ENCODE measurements at places on chromosomes 13 and 19.

- DNase-seq = peak; percentile 68
Observed at GRCh38 chr13:106858903-106859532, 291.1 kb upstream of the ARGLU1 start.

DNA sequence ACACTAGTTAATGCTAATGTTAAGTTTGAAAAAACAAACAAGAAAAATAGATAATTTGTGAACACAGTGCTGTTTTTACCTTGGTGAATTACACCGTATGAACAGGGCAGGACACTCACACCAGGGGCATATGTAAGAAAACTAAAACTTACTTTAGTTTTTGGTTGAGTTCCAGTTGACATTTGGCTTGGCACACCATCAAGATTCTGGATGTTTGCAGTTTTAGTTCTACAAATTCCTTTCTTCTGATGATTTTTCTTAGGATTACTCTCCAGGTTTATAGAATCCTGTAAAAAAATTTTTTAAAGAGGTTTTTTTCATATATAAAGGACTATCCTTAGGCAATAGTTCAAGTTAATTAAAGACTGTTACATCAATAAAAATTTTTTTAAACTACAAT lies 238.5 kb upstream of the STARD13 start:
- DNase-seq = no peak

DNA sequence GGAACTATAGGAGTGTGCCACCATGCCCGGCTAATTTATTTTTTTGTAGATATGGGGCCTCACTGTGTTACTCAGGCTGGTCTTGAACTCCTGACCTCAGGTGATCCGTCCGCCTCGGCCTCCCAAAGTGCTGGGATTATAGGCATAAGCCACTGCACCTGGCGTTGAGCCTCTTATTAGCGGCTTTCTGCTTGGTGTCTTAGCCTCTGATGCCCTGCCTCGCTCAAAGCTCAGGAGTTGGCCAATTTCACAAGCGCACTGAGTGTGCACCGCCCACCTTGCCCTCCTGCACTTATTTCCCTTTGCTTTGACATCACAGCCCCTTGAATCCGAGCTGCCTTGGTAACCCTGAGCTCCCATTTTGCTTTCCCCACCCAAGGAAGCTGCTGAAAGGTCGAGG lies 10.1 kb downstream of the YIPF2 start:
- no peak for DNase-seq

DNA sequence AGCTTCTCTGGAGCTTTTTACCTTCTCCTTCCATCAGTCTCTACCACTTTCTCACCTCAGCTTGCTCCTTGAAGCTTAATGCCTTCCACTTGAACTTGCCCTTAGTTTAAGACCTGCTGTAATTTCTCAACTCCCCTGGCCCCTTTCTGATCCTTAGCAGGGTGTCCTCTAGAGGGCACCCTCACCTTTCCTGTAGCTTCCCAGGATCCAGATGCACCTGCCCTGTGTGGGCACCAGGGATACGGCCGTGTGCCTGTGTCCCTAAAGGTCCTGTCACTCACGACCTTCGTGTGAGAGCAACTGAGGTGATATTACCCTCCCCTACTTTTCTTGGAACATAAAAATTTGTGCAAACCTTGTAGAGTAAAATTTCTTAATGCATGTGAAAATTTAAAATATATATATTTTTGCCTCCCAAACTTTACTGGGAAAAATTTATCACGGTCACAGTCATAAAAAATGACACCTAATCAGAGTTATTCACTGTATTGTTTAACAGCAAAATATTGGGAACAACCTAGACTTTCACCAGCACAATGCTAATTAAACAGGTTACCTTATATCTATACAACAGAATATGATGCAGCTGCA lies 46.4 kb downstream of the PSG3 start:
- peak; percentile 1 for DNase-seq

- DNase-seq = no peak
Observed at GRCh38 chr19:29812080-29812880, 489 bp downstream of the CCNE1 start.

GRCh38 chr19:29681422-29682235 lies 16.4 kb downstream of the PLEKHF1 start:
- DNase-seq = no peak

GRCh38 chr13:47112205-47112902 lies 215.5 kb upstream of the HTR2A start:
- peak; percentile 52 for DNase-seq

GRCh38 chr19:52993342-52994178 lies 20.2 kb upstream of the ERVV-1 start:
- no peak for DNase-seq

DNA sequence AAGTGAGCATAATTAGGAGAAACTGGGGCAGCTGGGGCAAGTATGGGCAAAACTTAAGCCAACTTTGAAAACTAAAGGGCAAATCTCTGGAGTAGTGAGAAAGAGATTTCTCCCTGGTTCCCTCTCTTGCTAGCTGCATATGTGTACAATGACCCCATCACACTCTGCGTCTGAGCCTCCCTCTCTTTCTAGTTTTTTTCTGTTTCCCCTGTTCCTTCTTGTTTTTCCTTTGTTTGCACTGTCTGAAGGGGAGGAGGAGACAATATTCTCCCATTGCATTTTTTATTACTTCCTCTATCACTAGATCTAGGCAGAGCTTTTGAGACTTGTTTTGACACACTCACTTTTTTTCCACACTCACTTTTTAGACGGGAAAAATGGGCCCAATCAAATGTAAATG lies 11.2 kb upstream of the CLDN10 start:
- DNase-seq = no peak

GRCh38 chr19:18453269-18454024 lies 15.5 kb upstream of the ISYNA1 start:
- DNase-seq = no peak

DNA sequence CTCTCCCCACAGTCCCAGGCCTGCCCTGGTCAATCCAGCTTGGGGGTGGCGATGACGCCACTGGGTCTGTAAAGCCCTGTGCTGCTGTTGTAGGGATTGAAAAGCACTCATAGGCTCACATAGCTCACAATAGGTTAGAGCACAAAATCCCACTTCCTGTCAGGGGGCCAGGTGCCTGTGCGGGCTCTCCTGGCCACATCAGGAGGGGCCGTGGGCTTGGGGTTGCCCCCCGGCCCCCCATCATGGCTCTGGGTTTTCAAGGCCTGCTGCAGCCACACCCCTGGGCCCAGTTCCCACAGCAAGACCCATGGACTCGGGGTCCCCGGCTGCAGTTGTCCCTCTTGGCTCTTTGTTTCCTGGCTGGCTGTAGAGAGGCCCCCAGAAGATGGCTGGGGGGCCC lies 62.9 kb downstream of the SMARCA4 start:
- no peak for DNase-seq

DNA sequence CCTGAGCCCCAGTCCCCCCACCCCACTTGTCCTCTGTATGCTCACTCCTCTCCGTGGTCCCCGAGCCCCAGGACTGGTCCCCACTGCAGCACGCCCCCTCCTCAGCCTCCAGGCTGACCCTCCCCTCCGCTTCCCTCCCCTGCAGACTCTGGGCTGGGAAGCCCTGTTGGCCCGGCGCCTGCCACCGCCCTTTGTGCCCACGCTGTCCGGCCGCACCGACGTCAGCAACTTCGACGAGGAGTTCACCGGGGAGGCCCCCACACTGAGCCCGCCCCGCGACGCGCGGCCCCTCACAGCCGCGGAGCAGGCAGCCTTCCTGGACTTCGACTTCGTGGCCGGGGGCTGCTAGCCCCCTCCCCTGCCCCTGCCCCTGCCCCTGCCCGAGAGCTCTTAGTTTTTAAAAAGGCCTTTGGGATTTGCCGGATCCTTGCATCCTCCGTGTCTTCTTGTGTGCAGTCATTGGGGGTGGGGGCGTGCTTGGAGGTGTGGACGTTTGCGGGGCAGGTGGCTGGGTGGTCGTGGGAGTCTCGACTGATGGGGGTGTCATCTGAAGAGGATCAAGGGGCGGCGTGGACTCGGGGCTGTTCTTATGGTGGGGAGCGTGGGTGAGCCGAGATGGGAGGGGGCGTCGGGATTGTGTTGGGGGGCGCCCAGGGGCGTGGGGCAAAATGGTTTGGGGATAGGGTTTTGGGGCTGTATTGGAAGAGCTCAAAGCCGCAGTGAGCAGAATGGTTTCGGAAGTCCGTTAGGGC lies 3.5 kb downstream of the PTGER1 start:
- no peak for DNase-seq

- no peak for DNase-seq
Observed at GRCh38 chr19:48271531-48272151, 1.8 kb downstream of the ZNF114 start.

DNA sequence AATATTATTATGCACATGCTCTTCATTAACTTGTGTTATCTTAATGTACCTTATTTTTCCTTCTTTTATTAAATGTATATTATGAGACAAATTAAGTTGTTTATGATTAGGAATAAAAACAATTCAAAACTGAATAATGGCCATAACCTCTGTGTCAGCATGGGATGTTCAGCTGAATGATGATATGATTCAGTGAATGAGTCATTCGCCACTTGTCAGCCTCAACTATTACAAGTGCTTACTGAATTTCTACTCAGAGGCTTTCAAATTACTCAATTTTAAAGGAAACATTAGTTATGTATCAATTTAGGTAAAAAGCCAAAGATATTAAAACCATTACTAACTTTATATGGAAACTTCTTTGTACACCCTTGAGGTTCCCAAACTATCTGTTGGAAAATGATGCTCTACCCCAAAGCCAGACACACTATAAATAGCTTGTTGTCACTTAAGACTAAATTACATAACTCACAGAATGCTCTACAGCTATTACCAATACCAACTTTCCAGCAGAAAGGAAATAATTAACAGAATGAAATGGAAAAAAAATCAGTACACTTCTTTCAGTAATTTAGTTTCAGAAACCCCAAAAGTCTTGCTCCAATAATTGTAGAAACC lies 14.4 kb downstream of the LIG4 start:
- no peak for DNase-seq

DNA sequence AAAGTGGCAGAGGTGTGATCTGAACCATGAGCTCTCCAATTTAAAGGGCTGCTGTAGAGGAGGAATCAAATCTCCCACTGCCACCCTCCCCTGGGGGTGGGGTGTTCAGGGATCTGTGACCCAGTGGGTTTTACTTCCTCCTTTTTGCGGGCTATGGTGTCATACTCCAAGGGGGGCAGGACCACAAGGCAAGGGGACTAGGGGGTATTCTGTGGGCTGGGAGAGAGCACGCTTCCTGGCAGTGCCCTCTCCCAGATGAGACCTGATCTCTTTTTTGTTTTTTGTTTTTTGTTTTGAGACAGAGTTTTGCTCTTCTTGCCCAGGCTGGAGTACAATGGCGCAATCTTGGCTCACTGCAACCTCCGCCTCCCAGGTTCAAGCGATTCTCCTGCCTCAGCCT lies 10.3 kb downstream of the PLD3 start:
- DNase-seq = no peak

DNA sequence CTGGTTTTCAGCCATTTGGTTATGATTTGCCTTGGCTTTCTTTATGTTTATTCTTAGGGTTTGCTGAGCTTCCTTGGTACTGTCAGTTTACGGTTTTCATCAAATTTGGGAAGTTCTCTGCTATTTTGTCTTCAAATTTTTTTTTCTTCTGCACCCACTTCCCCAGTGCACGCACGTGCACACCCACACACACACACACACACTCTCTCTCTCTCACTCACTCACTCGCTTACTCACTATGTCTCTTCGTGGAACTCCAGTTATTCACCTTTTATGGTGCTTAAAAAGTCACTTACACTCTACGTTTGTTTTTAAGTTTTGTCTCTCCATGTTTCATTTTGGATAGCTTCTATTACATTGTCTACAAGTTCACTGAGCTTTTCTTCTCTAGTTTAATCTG lies 7.1 kb downstream of the AKAP11 start:
- no peak for DNase-seq

GRCh38 chr13:44107357-44108121 lies 227.8 kb downstream of the LACC1 start:
- DNase-seq = no peak

- no peak for DNase-seq
Observed at GRCh38 chr19:29675120-29675649, 9.9 kb downstream of the PLEKHF1 start.

- DNase-seq = no peak
Observed at GRCh38 chr13:78022164-78022877, 103.7 kb upstream of the EDNRB start.

DNA sequence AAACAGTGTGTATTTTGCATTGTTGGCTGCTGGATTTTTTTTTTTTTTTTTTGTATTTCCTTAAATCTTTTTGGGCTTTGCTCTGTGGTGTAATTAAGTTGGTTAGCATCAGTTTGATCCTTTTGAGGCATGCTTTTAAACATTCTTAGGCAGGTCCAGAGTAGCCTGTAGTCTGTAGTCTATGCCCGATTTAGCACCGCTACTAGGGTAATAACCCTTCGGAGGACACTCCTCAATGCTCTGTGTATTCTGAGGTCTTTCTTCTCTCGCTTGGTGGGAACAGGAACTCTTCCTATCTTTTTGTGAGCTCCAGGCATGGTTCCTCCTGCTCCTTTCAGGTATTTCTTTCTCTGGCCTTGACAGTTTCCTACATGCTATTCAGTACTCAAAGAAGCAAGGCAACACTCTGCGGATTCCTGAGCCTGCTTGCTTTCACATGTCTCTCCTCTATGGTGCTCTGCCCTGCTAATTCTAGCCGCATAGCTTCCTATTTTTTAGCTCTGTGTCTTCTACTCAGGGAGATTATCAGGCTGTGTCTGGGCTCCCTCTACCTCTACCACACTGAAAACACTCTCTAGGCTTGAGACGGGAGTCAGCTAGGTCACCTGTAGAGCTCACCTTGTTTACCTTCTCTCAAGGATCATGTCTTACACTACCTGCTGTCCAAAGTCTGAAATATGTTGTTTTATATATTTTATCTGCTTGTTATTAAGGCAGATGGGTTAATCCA lies 195.1 kb downstream of the NDFIP2 start:
- no peak for DNase-seq

GRCh38 chr13:62035981-62036380 lies 620.3 kb upstream of the PCDH20 start:
- no peak for DNase-seq

GRCh38 chr19:12137221-12137940 lies 2.8 kb downstream of the ZNF20 start:
- DNase-seq = no peak

DNA sequence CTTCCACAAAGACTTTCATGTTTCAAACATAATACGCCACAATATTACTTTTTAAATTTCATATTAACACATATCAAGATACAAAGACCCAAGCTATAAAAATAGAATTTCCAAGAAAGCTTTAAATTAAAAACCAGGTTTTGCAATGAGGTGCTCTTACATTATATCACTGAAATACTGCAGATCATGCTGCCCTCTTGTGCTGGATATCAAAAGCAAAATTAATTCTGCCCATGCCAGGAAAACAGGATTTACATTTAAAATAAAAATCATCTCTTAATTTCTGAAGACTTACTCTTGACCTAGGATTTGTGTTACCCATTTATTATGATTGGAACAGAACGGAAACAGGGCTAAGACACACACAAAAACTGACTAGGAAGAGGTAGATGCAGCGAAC lies 145.0 kb downstream of the ABCC4 start:
- DNase-seq = no peak

- DNase-seq = no peak
Observed at GRCh38 chr13:30116379-30116778, 191.0 kb downstream of the KATNAL1 start.

DNA sequence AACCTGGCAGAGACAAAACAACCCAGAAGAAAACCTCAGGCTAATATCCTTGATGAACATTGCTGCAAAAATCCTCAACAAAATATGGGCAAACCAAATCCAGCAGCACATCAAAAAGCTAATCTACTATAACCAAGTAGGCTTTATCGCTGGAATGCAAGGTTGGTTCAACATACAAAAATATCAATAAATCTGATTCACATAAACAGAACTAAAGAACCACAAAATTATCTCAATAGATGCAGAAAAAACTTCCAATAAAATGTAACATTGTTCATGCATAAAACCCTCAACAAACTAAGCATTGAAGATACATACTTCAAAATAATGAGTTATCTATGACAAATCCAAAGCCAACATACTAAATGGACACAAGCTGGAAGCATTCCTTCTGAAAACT lies 8.8 kb downstream of the ZNF724 start:
- no peak for DNase-seq
